Mesendoderm (in vitro differentiated cells): ENCODE measurements at places on chromosomes 7 and 10.

GRCh38 chr7:42227936-42228591 lies 8.9 kb downstream of the GLI3 start:
- DNase-seq, result peak; percentile 51

DNA sequence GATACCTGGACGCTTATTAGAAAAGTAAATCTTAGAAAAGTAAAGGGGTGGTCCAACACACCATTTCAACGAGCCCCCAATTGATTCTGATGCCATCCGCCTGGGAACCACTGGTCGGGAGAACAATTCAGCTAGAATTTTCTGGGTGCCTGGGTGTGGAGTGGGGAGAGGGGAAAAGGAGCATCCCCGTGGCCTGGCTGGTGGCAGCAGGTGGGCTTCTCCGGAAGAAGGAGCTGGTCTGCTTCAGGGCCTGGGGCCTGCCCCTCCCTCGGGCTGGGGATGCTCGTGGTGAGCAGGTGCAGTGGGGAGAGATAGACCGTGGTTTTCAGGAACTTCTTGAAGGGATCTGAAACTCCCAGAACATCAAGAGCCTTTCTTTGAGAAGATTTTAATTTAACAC lies 39.9 kb upstream of the DUSP5 start:
- DNase-seq, result no peak

GRCh38 chr7:150871601-150872000 lies 19.3 kb downstream of the AOC1 start:
- no peak for DNase-seq

- DNase-seq, result no peak
Measured at GRCh38 chr10:91200314-91201212, 19.9 kb upstream of the PCGF5 start.

DNA sequence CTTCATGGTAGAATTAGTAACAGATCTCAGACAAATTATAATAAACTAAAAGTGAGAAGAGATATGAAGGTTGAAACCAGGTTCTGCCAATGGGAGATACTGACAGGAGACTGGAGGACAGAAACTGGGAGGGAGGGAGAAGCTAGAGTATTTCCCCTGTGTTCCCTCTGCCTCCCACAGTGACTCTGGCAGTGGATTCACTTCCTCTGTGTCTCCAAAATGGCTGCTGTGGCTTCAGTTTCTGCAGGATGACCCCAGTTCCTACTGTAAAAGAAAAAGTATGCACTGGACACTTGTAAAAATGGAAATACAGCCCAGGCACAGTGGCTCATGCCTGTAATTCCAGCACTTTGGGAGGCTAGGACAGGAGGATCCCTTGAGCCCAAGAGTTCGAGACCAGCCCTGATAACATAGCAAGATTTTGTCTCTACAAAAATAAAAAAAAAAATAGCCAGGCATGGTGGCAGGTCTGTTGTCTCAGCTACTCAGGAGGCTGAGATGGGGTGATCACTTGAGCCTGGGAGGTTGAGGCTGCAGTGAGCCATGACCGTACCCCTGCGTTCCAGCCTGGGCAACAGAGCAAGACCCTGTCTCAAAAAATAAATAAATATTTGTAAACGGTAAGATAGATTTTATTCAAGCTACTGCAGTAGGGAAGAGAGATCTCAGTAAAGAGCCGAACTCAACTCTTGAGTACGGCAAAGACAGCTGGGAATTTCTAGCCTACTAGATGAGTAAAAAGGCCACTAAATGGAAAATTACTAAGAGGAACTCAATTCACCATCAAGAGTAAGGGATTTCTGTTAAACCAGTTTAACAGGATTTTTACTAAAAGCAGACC lies 156.6 kb upstream of the TRIM24 start:
- no peak for DNase-seq

DNA sequence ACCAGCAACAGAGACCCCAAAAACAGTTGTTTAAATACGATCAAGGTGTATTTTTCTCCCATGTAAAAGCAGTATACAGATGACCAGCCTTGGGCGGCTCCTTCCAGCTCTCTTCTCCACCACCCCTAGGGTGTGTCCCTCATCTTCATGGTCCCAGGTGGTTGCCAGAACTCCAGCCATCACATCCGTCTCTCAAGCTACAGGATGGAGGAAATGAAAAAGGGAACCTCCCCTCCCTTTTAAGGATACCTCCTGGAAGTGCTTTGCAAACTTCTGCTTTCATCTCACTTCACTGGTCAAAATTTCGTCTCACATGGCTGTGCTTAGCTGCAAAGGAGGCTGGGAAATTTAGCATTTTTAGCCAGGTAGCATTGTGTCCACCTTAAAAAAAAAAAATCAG lies 59.3 kb downstream of the C10orf105 start:
- DNase-seq, result no peak

- DNase-seq, result peak; percentile 25
Measured at GRCh38 chr10:45044290-45044689, 43.6 kb downstream of the ZNF22 start.

GRCh38 chr7:13800694-13801448 lies 188.6 kb downstream of the ETV1 start:
- no peak for DNase-seq

DNA sequence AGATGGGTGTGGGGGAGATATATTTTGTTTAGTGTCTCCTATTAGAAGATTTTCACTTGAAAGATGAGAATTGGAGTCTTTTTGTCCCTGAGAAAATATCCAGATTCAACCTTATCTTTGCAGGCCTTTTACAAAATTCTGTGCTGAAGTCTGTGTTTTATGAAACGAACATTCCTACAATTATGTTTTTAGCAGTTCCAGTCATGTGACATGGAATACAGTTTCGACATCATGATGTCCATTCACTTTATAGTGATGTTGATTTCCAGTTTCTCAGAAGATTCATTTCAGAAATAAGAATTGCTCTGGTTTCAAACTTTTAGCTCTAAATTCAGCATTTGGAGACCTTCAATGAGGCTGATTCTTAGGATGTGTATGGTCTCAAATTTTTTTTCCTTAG lies 54.4 kb downstream of the CACNB2 start:
- DNase-seq, result no peak

- no peak for DNase-seq
Measured at GRCh38 chr7:158123753-158124152, 463.9 kb downstream of the PTPRN2 start.

DNA sequence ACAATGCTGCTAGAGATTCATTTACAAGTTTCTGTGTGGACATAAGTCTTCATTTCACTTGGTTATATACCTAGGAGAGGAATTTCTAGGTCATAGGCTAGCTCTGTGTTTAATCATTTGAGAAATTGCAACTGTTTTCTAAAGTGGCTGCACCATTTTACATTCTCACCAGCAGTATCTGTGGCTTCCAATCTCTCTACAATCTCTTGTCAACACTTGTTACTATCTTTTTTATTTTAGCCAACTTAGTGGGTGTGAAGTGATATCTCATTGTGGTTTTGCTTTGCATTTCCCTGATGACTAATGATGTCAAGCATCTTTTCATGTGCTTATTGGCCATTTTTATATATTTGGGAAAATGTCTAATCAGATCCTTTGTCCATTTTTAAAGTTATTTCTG lies 53.0 kb upstream of the DRGX start:
- no peak for DNase-seq

GRCh38 chr10:33094263-33095051 lies 136.4 kb upstream of the ITGB1 start:
- no peak for DNase-seq

- peak; percentile 49 for DNase-seq
Measured at GRCh38 chr7:37494926-37495325, 46.3 kb upstream of the ELMO1 start.

DNA sequence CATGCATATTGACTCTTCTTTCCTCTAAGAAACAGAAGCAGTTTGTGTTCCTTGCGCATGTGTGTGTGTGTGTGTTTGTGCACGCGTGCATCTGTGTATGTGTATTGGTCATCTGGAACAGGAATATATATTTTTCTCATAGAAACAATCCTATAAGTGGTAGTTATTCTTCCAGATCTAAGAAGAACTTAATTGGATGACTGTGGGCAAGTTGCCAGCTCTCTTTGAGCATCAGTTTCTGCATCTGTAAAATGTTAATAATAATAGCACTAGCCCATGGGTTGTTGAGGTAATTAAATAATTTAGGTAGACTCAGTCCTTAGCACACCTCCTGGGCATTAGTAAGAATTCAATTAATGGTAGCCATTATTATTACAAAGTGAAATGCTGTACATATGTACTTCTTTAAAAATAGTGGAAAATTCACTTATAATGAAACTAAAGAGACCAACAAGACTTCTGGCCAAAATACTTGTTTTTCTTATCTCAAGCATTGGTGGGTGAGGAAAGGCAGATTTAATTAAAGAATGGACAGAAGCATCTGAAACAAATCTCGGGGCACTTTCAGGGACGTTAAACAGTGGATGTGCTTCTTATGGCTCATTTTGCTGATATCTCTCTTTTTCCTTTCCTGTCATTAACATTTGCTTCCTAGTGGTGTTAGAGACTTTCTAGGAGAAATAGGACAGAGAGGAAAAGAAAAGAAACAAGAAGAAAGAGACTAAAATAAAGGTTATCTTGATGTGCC lies 124.9 kb upstream of the HABP2 start:
- DNase-seq, result no peak
